ENCODE measurements at places on chromosomes 2 and 18. TPM values are rescaled to one million over a fixed set of nuclear protein-coding genes. Genes with fewer than 3 reads are reported as not detected.

GRCh38 chr2:85695691-85696668 lies 1.8 kb downstream of the GNLY start:
- DNase-seq: no peak

DNA sequence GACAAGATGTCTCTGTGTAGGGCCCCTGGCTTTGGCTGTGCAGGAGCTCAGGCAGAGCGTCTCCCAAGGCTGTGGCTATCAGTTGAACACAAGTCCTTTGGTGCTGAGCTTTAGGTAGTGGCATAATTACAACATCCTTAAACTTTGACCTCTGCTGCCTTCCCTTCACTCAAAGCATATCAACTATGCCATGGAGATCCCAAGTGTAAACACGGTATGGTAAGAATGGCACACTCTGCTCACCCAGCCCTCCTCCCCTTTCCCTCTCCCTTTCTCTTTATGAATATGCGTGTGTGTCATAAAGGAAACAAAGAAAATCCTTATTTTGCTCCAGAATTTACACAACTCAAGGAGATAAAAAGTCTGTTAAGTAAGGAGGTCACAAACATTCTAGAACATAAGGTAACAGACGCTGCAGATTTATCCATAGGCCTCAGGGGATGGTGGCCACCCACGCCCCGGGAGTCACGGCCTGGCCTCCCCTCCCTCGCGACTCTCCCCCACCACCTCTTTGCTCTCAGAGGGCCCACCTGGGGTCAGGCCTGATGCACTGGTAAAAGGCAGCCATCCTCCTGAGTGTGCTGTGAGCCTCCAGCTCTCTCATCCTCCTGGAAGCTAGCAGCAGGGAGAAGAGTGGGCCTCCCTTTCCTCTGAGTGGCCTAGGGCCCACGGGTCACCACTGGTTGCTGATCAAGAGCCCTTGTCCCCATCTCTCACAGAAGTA lies 67.3 kb downstream of the CRACDL start:
- DNase-seq: no peak

DNA sequence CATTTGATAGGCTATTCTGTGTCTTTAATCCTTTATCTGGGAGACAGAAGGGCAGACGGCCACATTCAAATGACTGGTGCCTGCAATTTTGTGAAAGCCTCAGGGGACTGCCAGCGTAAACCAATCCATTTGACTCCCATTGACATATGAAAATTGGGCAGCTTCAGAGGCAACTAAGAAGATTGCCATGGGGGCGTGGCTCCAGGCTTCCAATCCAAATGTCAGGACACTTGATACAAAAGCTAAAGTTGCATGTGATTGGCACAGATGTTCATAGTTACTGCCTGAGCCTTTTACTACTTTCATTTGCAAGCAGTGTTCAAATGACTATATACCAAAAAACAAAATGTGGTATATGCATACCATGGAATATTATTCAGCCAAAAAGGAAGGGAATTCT lies 42.0 kb downstream of the SPC25 start:
- no peak for DNase-seq

DNA sequence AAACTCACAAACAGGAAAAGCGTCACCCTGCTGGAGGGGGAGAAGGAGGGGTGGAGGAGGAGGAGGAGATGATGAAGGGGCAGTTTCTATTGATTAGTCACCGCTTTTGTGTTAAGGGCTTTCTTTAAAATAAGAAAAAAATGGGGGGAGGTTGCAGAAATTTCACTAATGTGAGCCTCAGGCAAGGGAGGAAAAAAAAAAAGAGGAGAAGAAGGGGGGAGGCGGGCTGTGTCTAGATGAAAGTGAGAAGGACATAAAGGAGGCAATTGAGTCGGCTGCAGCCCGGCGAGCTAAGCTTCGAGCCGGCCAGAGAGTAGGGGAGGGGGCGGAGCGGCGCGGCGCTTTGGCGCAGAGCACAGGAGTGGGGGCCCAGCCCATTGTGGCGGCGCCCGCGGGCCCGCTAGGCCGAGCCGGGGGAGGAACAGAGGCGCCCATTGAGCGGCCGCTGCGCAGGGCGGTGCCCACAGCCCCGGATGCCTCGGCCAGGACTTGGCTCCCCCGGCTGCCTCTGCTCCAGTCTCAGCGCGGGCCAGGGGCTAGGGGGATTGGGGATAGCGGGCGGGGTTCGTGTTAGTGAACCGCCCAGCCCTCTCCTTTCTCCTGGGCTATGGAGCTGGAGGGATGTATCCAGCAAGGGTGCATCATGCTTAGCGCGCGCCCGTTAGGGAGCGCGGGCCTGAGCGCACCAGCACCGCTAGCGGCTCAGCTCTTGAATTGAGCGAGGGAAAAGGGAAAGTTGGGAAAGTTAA lies 7.9 kb downstream of the PAX3 start:
- DNase-seq: peak; percentile 91

- DNase-seq: no peak
Observed at GRCh38 chr2:203594541-203594940, 59.4 kb upstream of the RAPH1 start.

DNA sequence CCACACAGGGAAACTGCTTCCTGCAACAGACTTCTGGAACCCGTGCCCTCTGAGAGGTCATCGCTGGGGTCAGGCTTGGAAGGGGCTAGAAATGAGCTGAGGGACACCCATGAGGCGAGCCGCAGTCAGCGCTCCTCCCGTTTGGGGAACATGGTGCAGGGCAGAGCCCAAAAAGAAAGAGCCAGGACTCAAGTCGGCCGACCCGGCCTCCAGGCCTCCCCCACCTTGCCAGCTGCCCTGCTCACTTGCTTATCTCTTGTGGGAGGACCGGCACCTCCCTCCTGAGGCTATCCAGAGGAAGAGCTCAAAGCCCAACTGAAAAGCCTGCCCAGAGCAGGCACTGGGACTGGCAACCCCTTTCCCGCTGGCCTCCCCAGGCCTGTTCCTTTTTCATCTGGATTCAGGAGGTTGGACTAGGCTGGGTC lies 43.6 kb downstream of the SCTR start:
- DNase-seq: no peak

The MLPH gene
- 3.4 TPM for total RNA-seq

GRCh38 chr18:79507076-79507545 lies 111.4 kb downstream of the NFATC1 start:
- DNase-seq: no peak

- DNase-seq: peak; percentile 61
Observed at GRCh38 chr2:199431746-199432213, 26.0 kb downstream of the SATB2 start.

GRCh38 chr18:53861185-53861584 lies 363.3 kb downstream of the MBD2 start:
- no peak for DNase-seq

- DNase-seq: no peak
Observed at GRCh38 chr2:121710470-121711170, 26.1 kb downstream of the NIFK start.

DNA sequence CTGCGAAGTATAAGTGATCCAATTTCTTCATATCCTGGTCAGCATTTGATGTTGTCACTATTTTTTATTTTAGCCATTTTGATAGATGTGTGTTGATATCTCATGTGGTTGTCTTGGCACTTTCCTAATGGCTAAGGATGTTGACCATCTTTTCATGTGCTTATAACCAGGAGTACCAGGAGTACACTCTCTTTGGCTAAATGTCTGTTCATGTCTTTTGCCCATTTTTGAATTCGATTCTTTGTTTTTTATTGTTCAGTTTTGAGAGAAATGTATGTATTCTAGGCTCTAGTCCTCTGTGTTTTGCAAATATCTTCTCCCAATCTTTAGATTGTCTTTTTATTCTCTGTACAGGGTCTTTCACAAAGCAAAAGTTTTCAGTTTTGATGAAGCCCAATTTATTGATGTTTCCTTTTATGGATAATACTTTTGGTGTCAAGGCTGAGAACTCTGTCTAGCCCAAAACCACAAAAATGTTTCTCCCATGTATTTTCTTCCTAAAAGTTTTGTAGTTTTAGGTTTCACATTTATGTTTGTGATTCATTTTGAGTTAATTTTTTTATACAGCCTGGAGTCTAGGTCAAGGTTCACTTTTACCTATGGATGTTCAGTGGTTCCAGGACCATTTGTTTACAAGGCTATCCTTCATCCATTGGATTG lies 65.4 kb downstream of the SDC1 start:
- DNase-seq: no peak

The SERPINB11 gene
- not detected for total RNA-seq

The MEP1B gene
- not detected for total RNA-seq
